Activated CD4-positive, alpha-beta T cell treated with anti-CD3 and anti-CD28 coated beads, Interleukin-2, amount 10 ng/mL, durations not matched to agents 24 days and 14 days (primary cell): ENCODE measurements at places on chromosomes 5 and 9. TPM values are rescaled to one million over a fixed set of nuclear protein-coding genes. Genes with fewer than 3 reads are reported as not detected.

The EPB41L4B gene
- 1.2 and 1.5 TPM in 2 replicates for total RNA-seq

- H3K4me3 ChIP-seq = no peak overlapping the region
- no peaks in the 10 kb centered on the region for H3K4me1 ChIP-seq
- no peak for DNase-seq
- H3K27me3 ChIP-seq = no peaks in the 10 kb centered on the region
- no peak overlapping the region for H3K27ac ChIP-seq
Observed at GRCh38 chr5:154370119-154370518, 75.7 kb upstream of the SAP30L start.

GRCh38 chr5:96566833-96567587, 95.2 kb upstream of the CAST start:
- H3K4me3 ChIP-seq = peak overlapping the region; percentile 3
- peaks cover 17% of the 10 kb centered on the region for H3K27me3 ChIP-seq
- no peak for DNase-seq
- peaks cover 14% of the 10 kb centered on the region for H3K4me1 ChIP-seq
- no peak overlapping the region for H3K27ac ChIP-seq

GRCh38 chr5:113371721-113372196, 63.0 kb downstream of the TSSK1B start:
- no peak for DNase-seq
- peaks cover 3% of the 10 kb centered on the region for H3K4me1 ChIP-seq
- no peak overlapping the region for H3K27ac ChIP-seq
- H3K4me3 ChIP-seq = no peak overlapping the region
- peaks cover 37% of the 10 kb centered on the region for H3K27me3 ChIP-seq
